ENCODE measurements at places on chromosomes 7 and 10.
A peak's percentile ranks its signal among the peaks of the same experiment; 100 is the strongest.

GRCh38 chr10:94251568-94251967 lies 111.2 kb downstream of the NOC3L start:
- no peak for DNase-seq

- DNase-seq: no peak
These were observed 42.2 kb downstream of the PCDH15 start for GRCh38 chr10:54758791-54759190.

DNA sequence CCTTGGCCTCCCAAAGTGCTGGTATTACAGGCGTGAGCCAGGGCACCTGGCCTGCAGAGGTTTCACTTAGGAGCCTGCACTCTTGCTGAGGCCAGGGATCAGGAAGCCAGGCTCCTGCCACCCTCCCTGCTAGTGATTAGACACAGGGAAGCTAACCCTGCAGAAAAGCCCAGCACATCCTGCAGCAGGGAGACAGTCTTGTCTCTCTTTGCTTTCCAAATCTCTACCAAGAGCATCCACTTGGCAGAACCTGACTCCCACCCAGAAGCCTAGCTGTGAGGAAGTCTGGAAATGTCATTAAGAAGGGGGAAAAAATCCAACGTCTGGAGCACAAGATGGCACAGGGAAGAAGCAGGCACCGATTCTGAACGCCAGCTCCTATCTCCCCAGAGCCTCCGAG lies 8.0 kb upstream of the FAM171A1 start:
- no peak for DNase-seq

DNA sequence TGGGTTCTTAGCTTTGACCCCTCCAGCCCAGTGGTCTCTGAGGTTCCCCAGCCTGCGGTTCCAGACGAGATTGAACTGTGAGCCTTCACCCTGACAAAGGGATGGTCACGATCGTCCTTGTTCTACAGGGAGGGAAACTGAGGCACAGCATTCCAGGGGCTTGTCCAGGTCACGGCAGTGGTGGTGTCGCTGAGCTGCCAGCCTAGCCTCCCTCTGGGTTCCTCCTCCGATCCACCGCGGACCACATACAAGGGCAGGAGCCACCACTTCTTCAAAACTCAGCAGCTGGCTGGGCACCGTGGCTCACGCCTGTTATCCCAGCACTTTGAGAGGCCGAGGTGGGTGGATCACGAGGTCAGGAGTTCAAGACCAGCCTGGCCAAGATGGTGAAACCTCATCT lies 35.8 kb downstream of the ELFN1 start:
- no peak for DNase-seq

DNA sequence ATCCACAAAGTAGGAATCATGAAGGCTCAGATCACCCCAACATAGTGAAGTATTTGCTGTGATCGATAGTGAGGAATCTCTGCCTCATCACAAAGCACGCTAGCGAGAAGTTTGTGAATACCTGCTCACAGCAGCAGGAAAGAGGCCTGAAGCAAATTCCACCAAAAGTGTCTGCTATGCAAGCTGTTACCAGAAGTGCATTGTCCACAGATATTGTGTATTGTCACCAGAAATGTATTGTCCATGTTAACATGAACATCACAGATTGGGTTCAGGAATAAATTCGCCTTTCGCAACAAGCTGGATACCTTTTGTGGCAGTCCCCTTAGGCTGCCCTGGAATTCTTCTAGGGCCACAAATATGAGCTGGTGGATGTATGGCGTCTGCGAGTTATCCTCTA lies 127.9 kb downstream of the MARCHF5 start:
- DNase-seq: no peak

- DNase-seq: no peak
These were observed 25.6 kb upstream of the GRID1 start for GRCh38 chr10:86391986-86392722.

- no peak for DNase-seq
These were observed 4.0 kb upstream of the SLC29A4 start for GRCh38 chr7:5278766-5279165.

DNA sequence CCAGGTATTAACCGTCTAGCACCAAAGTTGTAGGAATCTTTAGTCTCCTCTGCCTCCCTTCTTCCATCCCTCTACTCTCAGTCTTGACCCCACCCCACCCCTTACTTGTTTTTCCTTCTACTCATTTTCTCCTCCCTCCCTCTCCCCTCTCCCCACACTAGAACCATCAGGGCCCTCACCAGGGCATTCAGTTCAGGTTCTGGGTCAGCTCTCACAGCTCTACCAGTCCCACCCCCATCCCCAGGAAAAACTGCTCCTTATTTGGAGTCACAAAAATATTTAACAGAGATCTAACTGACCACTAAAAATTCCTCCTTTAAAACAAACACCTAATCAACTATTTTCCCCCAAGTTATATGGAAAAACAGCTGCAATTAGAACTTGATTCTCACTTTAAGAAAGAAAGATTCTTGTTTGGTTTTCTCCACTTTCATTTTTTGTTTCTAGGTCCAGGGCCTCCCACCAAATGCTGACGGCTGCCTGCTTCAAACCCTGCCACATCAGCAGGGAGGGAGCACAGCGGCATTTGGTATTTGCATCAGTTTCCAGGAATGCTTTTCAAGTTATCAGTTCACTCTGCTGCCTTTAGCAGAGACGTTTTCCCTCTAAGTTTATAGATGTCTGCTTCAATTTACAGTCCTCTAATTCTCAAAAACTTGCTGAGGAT lies 2.8 kb upstream of the COL1A2 start:
- no peak for DNase-seq

- DNase-seq: no peak
These were observed 1.5 kb downstream of the GDF2 start for GRCh38 chr10:47323636-47324296.

GRCh38 chr7:830069-830468 lies 2.2 kb upstream of the SUN1 start:
- no peak for DNase-seq

DNA sequence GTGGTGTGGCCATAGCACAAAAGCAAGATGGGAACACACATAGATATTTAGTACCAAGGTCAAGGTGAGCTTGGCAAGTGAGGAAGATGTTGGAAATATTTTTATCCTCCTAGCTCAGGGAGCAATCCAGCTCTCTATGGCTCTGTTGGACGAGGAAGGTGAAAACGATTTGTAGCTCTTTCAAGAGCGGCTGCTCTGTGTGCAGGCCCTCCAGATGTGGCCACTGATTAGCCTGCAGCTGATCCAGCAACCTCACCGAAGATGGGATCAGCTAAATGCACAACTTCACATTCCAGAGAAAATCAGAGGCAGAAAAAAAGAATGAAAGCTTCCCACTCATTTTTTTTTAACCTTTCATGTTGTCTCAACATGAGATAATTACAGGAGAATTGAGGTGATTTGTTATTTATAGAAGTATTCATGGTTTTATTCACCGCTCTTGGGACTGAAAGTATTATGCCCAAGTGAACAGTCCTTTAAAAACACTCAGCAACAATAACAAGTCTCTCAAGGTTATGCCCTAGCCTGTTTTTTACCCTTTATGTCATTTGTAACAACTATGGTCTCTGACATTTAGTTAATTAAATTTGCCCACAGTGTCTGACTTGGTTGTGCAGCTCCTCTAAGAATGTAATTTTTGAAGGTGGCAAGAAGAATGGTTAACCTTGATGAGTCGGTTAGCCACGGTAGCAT lies 213.6 kb upstream of the ADARB2 start:
- DNase-seq: no peak

DNA sequence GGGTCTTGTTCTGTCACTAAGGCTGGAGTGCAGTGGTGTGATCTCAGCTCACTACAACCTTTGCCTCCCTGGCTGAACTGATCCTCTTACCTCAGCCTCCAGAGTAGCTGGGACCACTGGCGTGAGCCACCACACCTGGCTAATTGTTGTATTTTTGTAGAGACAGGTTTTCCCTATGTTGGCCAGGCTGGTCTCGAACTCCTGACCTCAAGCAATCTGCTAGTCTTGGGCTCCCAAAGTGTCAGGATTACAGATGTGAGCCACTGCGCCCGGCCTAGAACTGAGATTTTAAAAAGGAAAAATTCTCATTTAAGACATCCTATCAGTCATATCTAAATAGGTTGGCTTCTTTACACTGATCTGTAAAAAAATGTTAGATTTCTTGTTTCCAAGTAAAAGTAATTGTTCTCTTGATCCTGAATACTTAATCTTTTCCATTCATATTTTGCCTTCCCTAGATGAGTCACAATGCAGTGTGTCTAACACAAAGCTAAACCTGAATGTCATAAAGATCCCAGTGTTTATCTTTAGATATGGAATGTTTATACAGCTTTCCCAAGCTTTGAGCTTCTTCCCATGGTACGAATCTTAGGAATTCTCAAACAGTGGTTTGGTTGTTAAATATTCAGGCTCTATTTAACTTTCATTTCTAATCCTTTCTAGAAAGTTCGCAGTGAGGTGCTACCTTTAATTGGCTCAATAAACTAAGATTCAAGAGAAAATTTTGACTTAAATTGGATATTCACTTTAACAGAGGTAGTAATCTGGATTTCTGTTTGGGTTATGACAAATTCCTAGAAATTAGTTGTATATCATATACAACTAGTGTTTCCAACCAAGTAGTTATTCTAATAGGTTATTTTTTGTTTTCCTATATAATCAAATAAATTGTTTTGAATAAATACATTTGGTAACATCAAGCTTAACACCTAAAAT lies 12.1 kb upstream of the LAMB1 start:
- no peak for DNase-seq

DNA sequence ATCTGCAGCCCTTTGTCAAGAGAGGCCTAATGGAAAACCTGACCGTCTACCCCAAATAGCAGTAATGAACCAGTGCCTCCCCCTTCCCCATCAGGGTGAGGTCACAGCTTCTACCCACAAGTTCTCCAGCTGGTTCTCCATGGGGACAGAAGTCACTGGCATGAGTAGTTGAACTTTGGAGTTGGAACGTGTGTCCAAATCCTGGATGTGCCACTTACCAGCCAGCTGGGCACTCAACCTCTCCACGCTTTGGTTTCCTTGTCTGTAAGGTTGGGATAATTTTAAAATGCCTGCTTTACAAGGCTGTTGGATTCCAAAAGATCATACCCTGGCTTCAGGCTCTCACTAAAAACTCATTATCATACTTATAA lies 25.6 kb downstream of the PRLHR start:
- DNase-seq: no peak

GRCh38 chr10:102113956-102114857 lies 6.0 kb downstream of the LDB1 start:
- DNase-seq: peak; percentile 55

DNA sequence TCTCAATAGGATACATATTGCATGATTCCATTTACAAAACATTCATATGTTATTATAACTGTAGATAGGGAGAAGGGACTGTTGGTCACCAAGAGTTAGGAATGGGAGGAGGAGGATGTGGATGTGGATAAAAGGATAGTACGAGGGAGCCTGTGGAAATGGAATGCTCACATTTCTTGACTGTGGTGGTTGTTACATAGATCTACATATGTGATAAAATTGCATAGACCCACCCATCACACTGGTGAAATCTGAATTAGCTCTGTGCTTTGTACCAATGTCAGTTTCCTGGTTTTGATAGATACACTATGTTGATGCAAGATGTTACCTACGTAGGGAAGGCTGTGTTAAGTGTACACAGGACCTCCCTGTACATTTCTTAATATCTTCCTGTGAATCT lies 233.5 kb upstream of the MTPN start:
- no peak for DNase-seq

DNA sequence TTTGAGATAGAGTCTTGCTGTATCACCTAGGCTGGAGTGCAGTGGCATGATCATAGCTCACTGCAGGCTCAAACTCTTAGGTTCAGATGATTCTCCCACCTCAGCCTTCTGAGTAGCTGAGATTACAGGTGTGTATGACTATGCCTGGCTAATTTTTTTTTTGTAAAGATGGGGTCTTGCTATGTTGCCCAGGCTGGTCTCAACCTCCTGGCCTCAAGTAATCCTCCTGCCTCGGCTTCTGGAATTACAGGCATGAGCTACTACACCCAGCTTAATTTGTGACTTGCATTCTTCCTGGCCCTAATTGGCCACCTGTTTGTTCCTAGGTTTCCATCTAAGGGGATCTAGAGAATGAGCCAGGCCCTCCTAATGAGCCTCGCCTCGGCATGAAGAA lies 9.3 kb downstream of the ARHGAP22 start:
- no peak for DNase-seq

- DNase-seq: no peak
These were observed 709.4 kb downstream of the AUTS2 start for GRCh38 chr7:70307544-70308106.

GRCh38 chr7:142941541-142941940 lies 2.3 kb downstream of the LLCFC1 start:
- no peak for DNase-seq

DNA sequence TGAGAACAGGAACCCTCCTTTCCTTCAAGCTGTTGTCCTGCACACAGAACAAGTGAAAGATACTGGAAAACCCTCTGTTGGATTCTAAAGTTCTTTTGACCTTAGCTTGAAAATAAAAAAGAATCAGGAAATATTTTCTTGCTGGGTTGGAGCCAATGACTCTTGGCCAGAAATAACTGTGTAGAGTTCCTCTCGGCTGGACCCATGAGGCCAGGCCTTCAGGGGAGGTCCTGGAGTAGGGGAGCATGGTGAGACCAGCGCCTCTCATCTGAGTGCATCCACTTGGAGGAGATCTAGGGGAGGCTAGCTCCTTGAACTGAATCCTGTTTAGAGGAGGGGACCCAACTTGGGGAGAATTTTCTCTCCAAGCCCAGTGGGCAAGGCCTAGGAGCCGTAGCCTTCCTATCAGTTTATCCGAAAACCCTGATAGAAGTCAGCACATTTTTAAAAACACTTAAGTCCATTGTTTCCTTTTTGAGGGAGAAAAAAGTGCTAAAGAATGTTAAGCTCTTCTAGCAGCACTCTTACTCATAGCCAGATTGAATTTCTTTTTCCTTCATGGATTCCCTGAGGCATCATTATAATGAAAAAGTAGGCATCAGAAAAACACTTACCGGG lies 635.7 kb upstream of the ANKRD30A start:
- no peak for DNase-seq

DNA sequence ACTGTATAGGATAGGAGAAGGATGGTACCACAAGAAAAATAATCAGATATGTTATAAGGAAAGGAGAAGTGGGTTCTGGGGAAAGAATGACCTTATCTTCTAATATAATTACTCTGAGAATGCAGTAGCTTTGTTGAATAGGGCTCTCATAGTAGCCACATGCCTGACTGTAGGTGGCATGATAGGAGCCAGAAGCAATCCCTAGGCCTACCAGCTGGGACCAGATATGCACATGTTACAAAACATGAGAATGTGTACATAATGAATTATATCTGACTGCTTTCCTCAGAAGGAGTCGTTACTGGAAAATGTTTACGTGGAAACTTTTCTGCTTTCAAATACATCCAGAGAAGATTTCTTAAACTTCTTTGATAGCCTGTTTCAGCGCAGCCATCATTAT lies 53.2 kb upstream of the FAM3C start:
- DNase-seq: no peak
